MCF 10A (cell line): ENCODE measurements at places on chromosomes 4 and X. TPM values are rescaled to one million over a fixed set of nuclear protein-coding genes. Genes with fewer than 3 reads are reported as not detected.

GABRQ gene
- total RNA-seq = 0.05 TPM in 1 of 2 replicates, not detected in the other

- peaks cover 27% of the 10 kb centered on the region for H3K4me1 ChIP-seq
- H3K36me3 ChIP-seq = peaks cover 6% of the 10 kb centered on the region
- no peaks in the 10 kb centered on the region for H3K27me3 ChIP-seq
- no peak for DNase-seq
- no peak overlapping the region for H3K4me3 ChIP-seq
- no peak overlapping the region for H3K27ac ChIP-seq
These were observed 33.9 kb downstream of the MGARP start for GRCh38 chr4:139246166-139246565.

GRCh38 chrX:120690344-120690743 is 60.5 kb upstream of the C1GALT1C1 start:
- peaks cover 6% of the 10 kb centered on the region for H3K36me3 ChIP-seq
- no peak overlapping the region for H3K4me3 ChIP-seq
- H3K27me3 ChIP-seq = peaks cover 12% of the 10 kb centered on the region
- no peak for DNase-seq
- H3K4me1 ChIP-seq = no peaks in the 10 kb centered on the region

LEF1 gene
- total RNA-seq = 2.0 and 3.0 TPM in 2 replicates

DNA sequence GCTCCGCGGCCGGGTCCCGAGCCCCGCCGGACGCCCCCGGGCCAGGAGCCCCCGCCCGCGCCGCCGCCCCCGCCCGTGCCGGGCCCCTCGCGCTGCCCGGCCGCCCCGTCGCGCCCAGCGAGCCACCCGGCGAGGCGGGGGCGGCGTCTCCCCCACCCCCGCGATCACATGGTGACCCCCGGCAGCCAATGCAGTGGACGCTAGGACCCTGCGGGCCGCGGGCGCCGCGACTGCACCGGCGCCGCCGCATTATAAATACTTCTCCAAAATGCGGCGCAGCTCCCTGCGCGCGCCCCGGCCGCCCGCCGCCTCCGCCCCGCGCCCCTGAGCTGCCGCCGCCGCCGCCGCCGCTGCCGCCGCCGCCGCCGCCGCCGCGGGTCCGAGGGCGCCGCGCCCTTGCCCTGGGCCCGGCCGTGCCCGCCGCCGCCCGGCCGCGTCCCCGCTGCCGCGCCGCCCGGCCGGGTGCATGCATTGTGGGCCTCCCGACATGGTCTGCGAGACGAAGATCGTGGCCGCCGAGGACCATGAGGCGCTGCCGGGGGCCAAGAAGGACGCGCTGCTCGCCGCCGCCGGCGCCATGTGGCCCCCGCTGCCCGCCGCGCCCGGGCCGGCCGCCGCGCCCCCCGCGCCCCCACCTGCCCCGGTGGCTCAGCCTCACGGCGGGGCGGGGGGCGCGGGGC is at the start of gene NAT8L:
Gene NAT8L, plus strand, starts transcription at position 282 of the 680 bp plus-strand sequence. Its CDS starts 185 bp downstream, at position 467.
- H3K27me3 ChIP-seq = peaks cover 16% of the 10 kb centered on the region
- peak within 1 kb of the TSS; percentile 51 for H3K4me3 ChIP-seq
- H3K27ac ChIP-seq = no peak within 1 kb of the TSS
- peak; percentile 9 for DNase-seq
- no peaks in the 10 kb centered on the region for H3K36me3 ChIP-seq

DNA sequence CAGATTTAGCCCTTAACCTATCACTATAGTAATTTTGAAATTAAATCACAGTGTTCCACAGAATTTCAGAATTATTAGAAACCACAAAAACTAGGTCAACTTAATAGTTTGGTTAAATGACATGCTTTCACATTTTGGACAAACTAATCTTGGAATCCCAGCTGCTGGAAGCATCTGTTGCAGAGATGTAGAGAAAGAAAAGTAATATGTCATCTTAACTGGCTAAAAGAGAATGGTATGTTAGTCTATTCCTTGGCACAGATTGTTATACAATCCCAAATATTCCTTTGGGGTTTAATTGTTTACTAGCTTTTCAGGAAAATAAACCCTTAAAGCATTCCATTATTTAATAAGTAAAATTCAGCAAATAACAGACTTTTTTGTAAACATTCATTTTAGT is 519.9 kb downstream of the IL15 start:
- no peaks in the 10 kb centered on the region for H3K4me1 ChIP-seq
- H3K27ac ChIP-seq = no peak overlapping the region
- H3K36me3 ChIP-seq = peaks cover 20% of the 10 kb centered on the region
- no peak overlapping the region for H3K4me3 ChIP-seq

MAGEB17 gene
- not detected in 2 replicates for total RNA-seq

PLXNB3 gene
- 7.2 and 13.5 TPM in 2 replicates for total RNA-seq
